Naive thymus-derived CD4-positive, alpha-beta T cell (primary cell): ENCODE measurements at places on chromosomes 7 and 10. TPM values are rescaled to one million over a fixed set of nuclear protein-coding genes. Genes with fewer than 3 reads are reported as not detected.

GRCh38 chr10:72089618-72090017, 1.3 kb upstream of the SPOCK2 start:
- no peaks in the 10 kb centered on the region for H3K36me3 ChIP-seq
- no peak for DNase-seq
- peak overlapping the region; percentile 99 for H3K27ac ChIP-seq
- no peaks in the 10 kb centered on the region for H3K27me3 ChIP-seq
- peak overlapping the region; percentile 11 for H3K4me3 ChIP-seq
- peaks cover 33% of the 10 kb centered on the region for H3K4me1 ChIP-seq

DNA sequence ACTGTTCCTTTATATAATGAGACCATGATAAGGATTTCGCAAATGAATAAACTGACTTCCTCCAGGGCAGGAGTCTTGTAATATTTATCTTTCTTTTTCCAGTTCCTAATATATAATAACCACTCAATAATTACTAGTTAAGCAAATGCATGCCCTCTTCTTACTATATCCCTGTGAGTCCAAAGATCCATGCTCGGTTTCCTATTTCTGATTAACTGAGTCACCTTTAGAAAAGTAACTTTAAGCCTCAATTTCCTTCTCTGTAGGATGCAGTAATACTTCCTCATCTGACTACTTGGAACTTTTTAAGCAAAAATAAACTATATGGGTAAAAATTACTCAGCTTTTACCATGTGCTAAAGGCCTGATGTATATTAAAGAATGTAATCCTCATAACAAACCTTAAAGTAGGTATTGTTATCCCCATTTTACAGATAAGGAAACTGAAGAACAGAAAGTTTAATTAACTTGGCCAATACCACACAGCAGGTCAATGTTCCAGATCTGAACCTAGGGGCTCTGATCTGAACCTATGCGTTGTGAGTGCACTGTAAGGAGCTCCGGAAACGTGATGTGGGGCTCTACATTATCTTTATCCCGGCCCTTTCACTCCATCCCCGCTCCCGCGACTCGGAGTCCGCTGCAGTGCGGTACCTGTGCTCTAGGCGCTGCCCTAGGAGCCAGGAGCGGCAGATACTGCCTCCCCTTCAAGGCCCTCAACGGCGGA, 458 bp downstream of the COX15 start:
- peak overlapping the region; percentile 94 for H3K4me3 ChIP-seq
- peak overlapping the region; percentile 83 for H3K27ac ChIP-seq
- peaks cover 6% of the 10 kb centered on the region for H3K36me3 ChIP-seq
- no peak for DNase-seq

- no peaks in the 10 kb centered on the region for H3K27me3 ChIP-seq
- H3K36me3 ChIP-seq: no peaks in the 10 kb centered on the region
- no peak for DNase-seq
- no peak within 1 kb of the TSS for H3K27ac ChIP-seq
Measured at GRCh38 chr7:107803009-107803610, at the start of gene SLC26A3. SLC26A3 (minus strand) TSS chr7:107803223; CDS start chr7:107794509, 8,714 bp downstream.

- no peak overlapping the region for H3K27ac ChIP-seq
- H3K36me3 ChIP-seq: no peaks in the 10 kb centered on the region
- no peaks in the 10 kb centered on the region for H3K4me1 ChIP-seq
Measured at GRCh38 chr10:86293396-86293791, 73.2 kb downstream of the GRID1 start.

DNA sequence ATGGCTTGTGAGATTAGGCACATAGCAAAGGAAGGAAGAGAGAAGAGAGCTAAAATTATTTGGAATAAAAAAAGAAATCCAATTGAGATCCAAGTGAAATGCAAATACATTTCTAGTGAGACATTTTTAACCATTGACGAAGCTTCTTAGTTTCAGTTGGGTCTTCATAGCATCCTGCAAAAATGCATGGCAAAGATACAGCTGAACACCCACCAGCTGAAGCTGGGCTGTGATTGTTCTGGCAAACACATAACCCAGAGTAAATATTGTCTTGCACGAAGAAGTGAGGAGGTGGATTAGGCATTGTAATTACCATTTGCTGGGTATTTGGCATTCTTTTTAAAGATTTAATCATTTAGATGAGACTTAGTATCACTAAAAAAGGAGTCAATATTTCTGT, 409.4 kb downstream of the GRM8 start:
- no peak for DNase-seq
- no peaks in the 10 kb centered on the region for H3K36me3 ChIP-seq
- H3K4me3 ChIP-seq: no peak overlapping the region

DNA sequence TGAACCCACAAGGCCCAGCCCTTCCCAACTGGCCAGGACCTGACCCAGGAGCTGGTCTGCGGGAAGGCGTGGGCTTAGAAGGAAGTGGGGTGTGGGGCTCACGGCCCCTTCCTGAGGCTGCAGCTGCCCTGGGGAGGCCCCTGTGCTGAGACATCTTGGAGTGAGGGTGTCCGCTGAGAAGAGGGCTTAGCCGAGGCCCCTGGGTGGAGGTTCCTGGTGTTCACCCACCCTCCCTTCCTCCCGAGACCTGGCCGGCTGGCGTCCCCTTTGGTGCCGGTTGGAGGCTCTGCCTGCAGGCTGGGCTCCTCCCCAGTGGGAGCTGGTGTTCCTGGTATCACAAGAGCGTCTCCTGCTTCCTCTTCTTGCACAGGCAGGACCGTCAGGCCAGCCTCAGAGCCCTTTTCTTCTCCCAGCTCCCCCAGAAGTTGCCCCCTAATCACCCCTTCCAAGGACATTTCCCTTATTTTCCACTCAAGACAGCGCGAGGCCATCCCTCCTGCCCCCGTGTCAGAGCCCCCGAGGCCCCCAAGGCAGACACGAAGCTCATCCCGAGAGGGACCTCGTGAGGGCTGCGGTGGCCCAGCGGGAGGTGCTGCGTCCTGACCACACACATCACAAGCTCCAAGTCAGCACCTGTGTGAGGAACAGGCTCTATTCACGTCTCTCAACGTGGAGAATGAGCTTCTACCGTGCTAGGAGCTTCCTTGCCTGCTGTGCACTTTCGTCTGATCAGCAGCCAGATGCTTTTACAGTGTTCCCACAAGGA, 25.1 kb upstream of the FAM20C start:
- no peak overlapping the region for H3K27ac ChIP-seq
- no peak overlapping the region for H3K4me3 ChIP-seq
- DNase-seq: no peak
- no peaks in the 10 kb centered on the region for H3K4me1 ChIP-seq
- H3K27me3 ChIP-seq: no peaks in the 10 kb centered on the region

DNA sequence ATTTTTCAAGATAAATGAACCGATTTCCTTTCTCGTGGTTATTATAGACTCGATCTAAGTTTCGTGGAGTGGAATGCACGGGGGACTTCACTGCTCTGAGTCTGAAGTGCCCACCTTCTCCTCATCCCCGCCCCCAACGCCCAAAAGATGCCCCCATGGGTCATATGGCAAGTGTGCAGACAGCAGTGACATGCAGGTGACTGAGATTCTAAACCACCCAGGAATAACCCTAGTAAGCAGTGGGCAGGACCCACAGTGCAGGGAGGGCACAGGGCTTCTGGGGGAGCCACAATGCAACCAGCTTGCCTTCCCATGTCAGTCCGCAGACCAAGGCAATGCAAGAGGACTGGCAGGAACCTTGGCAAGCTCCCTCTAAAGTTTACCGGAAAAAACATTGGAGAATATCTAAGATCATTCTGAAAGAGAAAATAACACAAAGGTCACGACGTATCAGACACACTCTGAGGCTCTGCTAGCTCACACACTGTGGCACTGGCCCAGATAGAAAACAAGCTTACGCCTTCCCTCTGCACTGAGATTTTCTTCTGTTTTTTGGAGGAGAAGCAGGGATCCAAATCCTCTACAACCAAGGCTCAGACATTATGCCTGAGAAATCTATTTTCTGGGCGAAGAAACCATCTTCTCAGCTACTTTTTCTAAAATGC, 239.6 kb downstream of the MAD1L1 start:
- H3K4me3 ChIP-seq: no peak overlapping the region
- H3K36me3 ChIP-seq: no peaks in the 10 kb centered on the region
- no peaks in the 10 kb centered on the region for H3K27me3 ChIP-seq
- peaks cover 6% of the 10 kb centered on the region for H3K4me1 ChIP-seq

DNA sequence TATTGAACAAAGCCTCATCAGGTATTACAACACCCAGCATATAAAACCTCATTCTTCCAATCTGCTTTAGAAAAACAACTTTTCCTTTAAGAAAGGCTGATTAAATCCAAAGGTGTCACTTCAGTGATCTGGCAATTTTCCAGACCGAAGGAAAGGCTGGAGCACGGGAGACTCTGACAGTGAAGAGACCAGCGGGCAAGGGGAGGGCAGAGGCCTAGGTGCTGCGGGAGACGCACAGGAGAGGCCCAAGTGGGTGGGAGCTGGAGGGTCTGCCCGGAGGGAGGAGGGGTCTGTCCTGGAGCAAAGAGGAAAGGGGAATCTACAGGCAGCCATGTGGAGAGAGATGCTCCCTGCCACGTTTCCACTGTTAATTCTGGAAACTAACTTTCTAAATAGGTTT, 24.3 kb upstream of the PPP2R2D start:
- H3K27ac ChIP-seq: no peak overlapping the region
- H3K4me3 ChIP-seq: no peak overlapping the region
- no peaks in the 10 kb centered on the region for H3K4me1 ChIP-seq
- no peaks in the 10 kb centered on the region for H3K36me3 ChIP-seq
- no peak for DNase-seq

- no peak for DNase-seq
- peaks cover 2% of the 10 kb centered on the region for H3K27me3 ChIP-seq
- no peak overlapping the region for H3K27ac ChIP-seq
- no peaks in the 10 kb centered on the region for H3K36me3 ChIP-seq
- H3K4me3 ChIP-seq: no peak overlapping the region
Measured at GRCh38 chr10:93875032-93875358, 18.8 kb upstream of the SLC35G1 start.

DNA sequence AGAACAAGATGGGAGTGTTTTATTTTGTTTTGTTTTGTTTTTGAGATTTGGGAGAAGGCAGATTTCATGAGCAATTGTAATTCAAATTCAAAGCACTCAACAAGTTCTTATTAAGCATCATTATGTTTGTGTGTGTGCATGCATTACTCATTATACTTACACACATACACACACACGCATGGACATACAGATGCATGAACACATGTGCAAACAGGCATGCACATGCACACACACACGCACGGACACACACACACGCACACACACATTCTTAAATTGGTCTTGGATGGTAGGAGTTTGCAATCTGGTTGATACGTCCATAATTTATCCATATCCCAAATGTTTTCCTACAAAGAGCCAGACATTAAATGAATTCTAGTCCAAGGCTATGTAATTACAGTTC, 702.8 kb downstream of the INHBA start:
- no peaks in the 10 kb centered on the region for H3K27me3 ChIP-seq
- DNase-seq: no peak
- no peak overlapping the region for H3K27ac ChIP-seq
- H3K36me3 ChIP-seq: no peaks in the 10 kb centered on the region

- H3K36me3 ChIP-seq: no peaks in the 10 kb centered on the region
- no peak for DNase-seq
- no peaks in the 10 kb centered on the region for H3K27me3 ChIP-seq
- no peak overlapping the region for H3K27ac ChIP-seq
Measured at GRCh38 chr7:94154858-94155257, 150.7 kb upstream of the BET1 start.

DNA sequence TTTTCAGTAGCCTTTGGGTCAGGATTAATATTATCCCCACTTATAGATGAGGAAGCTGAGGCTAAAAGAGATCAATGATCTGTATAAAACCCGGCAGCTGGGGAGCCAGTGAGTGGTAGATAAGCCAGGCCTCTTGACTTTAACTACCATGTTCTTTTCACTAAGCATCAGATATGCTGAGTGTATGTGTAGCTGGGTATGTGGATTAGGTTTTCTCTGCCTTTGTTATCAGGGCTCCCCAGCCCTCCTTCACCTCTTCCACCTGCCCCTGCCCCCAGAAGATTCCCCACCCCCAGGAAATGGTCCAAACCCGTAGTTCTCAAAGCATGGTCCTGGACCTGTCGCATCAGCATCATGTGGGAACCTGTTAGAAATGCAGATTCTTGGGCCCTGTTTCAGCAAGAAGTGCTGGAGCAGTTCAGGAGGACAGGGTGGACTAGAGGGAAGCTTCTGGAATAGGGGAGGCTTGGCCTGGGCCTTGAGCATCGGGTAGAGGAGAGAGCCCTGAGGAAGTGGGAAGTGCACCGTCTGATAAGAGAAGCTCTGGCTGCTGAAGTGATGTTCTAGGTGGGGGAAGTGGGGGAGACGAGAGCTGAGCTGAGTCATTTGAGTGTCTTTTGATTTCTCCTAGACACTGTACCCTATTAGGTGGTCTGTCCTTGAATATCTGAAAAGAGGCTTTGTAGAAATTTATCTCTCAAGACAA, 101.3 kb downstream of the HIF1AN start:
- H3K4me1 ChIP-seq: no peaks in the 10 kb centered on the region
- H3K27ac ChIP-seq: no peak overlapping the region
- no peak overlapping the region for H3K4me3 ChIP-seq
- H3K27me3 ChIP-seq: no peaks in the 10 kb centered on the region

DNA sequence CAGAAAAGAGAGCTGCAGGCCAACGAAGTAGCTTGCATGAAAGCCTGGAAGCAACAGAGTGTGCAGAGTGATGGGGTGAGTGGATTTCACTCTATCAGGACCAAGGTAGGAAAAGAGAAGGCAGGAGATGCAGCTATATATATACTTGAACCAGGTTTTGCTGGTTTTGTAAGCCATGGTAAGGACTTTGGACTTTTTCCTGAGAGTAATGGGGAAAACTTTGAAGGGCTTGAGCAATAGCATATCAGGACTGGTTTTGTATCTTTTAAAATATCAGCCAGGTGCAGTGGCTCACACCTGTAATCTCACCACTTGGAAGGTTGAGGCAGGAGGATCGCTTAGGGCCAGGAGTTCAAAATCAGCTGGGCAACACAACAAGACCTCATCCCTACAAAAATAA, 120.6 kb upstream of the NRP1 start:
- H3K4me3 ChIP-seq: no peak overlapping the region
- H3K27me3 ChIP-seq: no peaks in the 10 kb centered on the region
- H3K27ac ChIP-seq: no peak overlapping the region
- DNase-seq: no peak

DNA sequence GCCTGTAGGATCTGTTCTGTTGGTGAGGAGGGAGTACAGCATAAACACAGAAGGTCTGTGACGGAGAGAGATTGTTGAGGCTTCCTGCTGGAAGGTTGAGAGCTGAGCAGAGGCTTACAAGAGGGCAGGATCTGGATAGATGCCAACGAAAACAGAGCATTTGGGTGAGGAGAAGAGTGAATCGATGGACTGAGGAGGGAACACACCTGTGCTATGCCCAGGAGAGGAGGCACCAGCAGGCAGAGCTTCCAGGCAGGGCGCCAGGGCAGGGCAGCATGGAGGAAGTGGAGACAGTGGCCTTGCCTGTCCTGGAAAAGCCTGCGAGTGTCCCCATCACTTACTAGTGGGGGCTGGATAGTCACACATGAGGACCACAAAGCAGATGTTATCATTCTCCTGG, 282.9 kb downstream of the PAXIP1 start:
- H3K4me3 ChIP-seq: no peak overlapping the region
- no peak for DNase-seq
- H3K27me3 ChIP-seq: no peaks in the 10 kb centered on the region
- no peaks in the 10 kb centered on the region for H3K4me1 ChIP-seq

GRCh38 chr7:69699931-69700330, 101.7 kb downstream of the AUTS2 start:
- no peaks in the 10 kb centered on the region for H3K27me3 ChIP-seq
- no peaks in the 10 kb centered on the region for H3K36me3 ChIP-seq
- no peak overlapping the region for H3K27ac ChIP-seq
- no peak overlapping the region for H3K4me3 ChIP-seq
- H3K4me1 ChIP-seq: no peaks in the 10 kb centered on the region

HOXA2 gene
- polyA plus RNA-seq: not detected

SMKR1 gene
- 5.1 TPM for polyA plus RNA-seq

OR6V1 gene
- not detected for polyA plus RNA-seq

FAM25A gene
- not detected for polyA plus RNA-seq
